Fibroblast of the conjunctiva (primary cell): ENCODE measurements at places on chromosomes 3 and 15.

DNA sequence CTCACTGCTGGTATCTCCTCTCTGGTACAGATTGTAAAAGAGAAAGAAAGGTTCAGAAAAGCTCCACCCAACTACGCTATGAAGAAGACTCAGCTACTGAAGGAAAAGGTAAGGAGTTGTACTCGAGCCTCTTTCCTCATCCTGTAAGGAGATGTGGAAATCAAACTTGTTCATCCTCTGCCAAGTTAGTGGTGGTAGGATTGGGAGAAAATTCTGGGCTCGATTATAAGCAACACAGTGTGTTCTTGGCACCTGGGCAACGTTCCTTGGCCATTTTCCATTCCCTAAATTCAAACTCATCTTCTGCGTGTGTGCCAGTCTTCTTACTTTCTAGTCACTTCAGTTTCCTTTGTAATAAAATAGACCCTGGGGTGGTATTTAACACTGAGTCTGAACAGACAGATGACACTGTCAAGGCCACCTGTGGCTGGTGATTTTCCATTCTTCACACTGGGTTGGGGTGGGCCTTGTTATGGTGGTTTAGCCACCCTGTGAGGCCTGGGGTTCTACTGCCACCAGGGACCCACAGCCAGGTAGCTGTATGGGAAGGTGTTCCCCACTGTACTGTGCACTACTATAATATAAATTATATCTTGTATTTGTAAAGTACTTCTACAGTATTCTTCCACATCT lies 17.1 kb upstream of the ITPKA start:
- DNase-seq: peak; percentile 14

GRCh38 chr15:42413920-42414319 lies 54.6 kb downstream of the CAPN3 start:
- DNase-seq: no peak

DNA sequence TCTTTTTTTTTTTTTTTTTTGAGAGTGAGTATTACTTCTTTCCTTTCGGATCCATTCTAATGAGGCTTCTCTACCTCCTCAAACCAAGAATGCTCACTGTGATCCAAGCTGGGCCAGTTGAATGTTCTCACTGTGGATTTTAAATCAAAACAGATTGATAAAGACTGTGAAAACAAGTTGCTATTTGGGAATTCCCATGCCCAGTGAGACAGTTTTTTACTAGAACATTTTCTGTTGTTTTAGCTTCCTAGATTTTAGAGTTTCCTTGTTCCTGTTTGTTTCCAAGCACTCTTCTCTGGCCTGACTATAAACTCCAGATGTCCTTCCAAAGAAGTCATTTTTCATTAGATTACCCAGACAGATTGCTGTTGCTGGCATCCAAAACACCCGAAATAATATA lies 60.1 kb upstream of the GALNT15 start:
- no peak for DNase-seq

- DNase-seq: no peak
These were observed 2.0 kb downstream of the LYSMD2 start for GRCh38 chr15:51735228-51736010.

- DNase-seq: no peak
These were observed 63.1 kb downstream of the IFT57 start for GRCh38 chr3:108159105-108159504.

DNA sequence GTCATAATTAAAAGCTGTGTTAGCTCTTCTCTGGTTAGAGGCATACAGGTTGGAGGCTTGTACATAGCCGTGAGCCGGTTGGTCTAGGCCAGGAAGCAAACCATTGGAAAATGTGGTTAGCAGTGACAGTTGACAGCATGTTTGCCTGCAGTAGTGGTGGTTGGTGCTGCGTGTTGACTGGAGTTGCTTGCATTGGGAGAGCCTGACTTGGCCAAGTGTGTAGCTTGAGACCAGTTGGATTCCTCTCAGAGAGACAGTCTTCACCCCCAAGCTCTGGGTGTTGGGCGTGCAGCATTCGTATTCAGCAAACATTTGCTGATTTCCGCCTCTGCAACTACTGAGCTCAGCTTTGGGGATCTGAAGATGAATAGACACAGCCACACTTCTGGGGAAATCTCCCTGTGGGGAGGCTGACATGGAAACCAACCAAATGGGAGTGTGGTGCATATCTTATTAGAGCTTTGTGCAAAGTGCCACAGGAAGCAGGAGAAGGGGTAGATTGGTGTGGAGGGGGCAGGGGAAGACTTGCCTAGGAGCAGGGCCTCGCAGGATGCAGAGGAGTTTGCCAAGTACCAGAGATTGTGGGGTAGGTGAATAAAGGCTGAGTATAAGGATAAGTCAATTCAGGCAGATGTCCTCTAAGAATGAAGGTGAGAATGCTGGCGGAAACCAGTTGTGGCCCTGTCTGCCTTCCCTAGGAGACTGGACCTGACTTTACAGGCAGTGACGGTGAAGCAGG lies 83.5 kb downstream of the IGF1R start:
- DNase-seq: no peak

DNA sequence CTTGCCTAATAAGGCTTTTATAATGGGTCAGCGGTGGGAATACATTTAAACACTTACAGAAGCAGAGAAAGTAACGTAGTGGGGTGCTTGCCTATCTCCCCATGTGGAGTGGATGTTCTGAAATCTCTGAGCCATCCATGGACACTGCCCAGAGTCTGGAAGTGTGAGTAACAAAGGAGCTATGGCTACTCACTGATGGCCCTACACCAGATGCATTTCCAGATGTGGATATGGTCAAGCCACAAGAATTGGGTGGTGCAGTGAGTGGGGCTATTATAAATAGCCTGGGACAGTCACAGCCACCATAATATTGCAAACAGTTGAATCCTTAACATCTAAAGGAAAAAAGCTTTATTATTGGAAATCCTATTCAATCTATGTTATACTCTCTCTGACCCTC lies 96.6 kb downstream of the CGNL1 start:
- DNase-seq: no peak

- no peak for DNase-seq
These were observed 54.4 kb downstream of the TPRA1 start for GRCh38 chr3:127535901-127536829.

DNA sequence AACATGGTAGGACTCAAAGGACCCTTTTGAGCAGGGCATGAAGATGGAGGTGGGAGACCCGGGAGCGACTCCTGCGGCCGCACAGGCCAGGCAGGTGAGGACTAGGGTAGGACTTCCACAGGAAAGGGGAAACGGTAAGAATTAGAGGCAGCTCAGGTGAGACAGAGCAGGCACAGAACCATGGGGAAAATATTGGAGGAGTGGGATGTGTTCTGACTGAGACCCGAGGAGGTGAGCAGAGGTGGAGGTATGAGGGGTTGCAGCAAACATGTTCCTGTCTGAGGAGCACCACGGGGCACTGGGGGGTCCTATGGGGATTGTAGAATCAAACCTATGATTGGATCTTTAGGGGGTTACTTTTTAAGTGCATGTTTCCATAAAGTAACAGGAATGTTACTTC lies 1.4 kb upstream of the ISG20 start:
- DNase-seq: no peak

- DNase-seq: no peak
These were observed 3.9 kb downstream of the MST1R start for GRCh38 chr3:49899815-49900214.

GRCh38 chr3:49024449-49024848 lies 2.5 kb downstream of the NDUFAF3 start:
- no peak for DNase-seq

- DNase-seq: peak; percentile 9
These were observed 36.0 kb downstream of the MORC1 start for GRCh38 chr3:109081746-109082510.

- DNase-seq: peak; percentile 99
These were observed 90.7 kb downstream of the FNDC3B start for GRCh38 chr3:172129850-172130716.

DNA sequence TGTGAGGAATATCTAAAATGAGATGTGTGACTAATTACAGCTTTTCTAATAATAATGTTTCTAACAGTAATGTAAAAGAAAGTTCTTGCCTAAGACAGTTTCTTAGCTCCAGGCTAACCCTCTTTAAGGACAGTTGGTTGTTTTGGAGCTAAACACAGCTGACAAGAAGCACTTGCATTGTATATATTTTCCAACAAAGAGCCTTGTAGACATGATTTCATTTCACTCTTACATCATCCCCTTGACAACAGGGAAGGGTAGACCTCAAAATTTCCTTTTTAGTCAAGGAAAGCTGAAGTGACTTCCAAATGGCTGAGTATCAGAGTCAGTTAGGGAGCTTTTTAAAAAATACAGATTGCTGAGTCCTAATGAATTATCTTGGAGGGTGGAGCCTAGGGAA lies 4.1 kb downstream of the ARID3B start:
- no peak for DNase-seq

DNA sequence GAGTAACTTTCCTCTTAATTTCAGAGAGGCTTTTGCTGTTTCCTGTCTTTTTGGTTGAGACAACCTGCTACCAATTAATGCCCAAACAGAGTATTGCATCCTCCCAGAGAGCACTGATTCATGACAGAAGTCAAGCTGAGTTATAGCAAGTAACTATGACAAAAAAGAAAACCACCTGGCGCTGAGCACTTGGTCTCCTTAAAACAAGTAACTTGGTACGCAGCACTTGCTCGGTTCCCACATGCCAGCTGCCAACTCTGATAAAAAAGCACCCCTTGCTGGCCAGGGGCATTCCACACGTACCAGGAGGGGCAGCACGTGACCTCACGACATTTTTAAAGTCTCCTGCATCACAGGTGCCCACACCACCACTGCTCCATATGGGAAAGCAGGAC lies 13.5 kb upstream of the MYO5C start:
- DNase-seq: no peak

DNA sequence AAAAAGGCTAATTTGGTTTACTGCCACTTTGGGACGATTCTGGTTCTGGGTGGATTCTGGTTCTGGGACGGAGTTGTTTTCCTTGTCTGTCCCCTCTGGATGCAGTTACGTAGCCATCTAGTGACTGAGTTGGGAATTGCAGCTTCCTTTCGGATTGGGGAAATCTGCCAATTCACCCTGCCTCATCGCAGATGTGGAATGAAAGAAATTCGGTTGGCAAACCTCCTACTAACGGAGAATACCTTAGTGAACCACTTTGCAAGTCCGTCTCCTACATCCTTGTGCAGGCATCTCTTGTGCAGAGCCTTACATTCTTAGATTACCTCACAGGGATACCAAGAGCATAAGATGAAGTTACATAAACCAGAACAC lies 31.5 kb upstream of the AP4E1 start:
- DNase-seq: peak; percentile 66

- DNase-seq: peak; percentile 73
These were observed 10.1 kb downstream of the SEMA3F start for GRCh38 chr3:50164984-50165909.

GRCh38 chr15:98375513-98376340 lies 272.6 kb upstream of the IGF1R start:
- DNase-seq: no peak

- no peak for DNase-seq
These were observed 691 bp upstream of the HDGFL3 start for GRCh38 chr15:83208367-83208661.

GRCh38 chr3:146581080-146581601 lies 24.0 kb downstream of the PLSCR5 start:
- no peak for DNase-seq

GRCh38 chr3:7309641-7310102 lies 448.8 kb downstream of the GRM7 start:
- peak; percentile 37 for DNase-seq
